ENCODE measurements at places on chromosomes 4 and X. TPM values are rescaled to one million over a fixed set of nuclear protein-coding genes. Genes with fewer than 3 reads are reported as not detected.
A peak's percentile ranks its signal among the peaks of the same experiment; 100 is the strongest.

RPGR gene
- 7.1 TPM for total RNA-seq

CT45A2 gene
- total RNA-seq: not detected

RRH gene
- 0.16 TPM for total RNA-seq

ZDHHC15 gene
- total RNA-seq: 0.20 TPM

ZNF630 gene
- total RNA-seq: 1.4 TPM

XAGE2 gene
- not detected for total RNA-seq

GRCh38 chr4:8048856-8049676 lies 109.4 kb upstream of the AFAP1 start:
- peak; percentile 50 for ATAC-seq

DNA sequence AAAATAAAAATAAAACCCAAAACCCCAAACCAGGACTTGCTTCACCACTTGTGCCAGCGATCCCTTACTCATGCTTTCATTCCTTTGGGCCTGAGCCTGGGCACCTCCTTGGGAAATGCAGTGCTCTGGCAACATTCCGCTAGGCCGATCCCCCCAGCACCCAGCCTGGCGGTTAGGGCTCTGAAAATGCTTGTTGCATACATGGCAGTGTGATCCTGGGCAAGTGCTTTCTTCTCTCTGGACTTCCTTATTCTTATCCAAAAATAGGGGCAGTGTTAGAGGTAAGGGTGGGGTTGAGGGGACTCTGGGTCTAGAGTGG lies 4.6 kb downstream of the ZNF185 start:
- no peak for ATAC-seq

DNA sequence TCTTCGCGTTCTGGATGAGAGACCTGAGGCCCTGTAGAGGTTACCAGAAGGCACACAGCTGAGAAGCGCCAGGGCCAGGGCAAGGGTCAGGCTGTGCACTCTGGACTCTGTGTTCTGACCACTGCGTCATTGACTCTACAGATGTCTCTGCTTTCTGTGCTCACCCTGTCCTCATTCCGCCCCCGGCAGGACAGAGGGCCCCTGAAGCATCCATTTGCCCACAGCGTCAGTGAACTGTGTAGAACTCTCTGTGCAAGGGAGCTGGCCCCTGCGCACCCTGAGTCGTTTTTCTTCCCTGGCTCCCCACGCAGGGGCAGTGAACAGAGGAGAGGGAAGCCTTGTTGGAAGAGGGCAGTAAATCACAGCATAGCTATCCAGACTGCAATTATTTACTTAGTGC lies 6.1 kb upstream of the WAS start:
- ATAC-seq: no peak

DNA sequence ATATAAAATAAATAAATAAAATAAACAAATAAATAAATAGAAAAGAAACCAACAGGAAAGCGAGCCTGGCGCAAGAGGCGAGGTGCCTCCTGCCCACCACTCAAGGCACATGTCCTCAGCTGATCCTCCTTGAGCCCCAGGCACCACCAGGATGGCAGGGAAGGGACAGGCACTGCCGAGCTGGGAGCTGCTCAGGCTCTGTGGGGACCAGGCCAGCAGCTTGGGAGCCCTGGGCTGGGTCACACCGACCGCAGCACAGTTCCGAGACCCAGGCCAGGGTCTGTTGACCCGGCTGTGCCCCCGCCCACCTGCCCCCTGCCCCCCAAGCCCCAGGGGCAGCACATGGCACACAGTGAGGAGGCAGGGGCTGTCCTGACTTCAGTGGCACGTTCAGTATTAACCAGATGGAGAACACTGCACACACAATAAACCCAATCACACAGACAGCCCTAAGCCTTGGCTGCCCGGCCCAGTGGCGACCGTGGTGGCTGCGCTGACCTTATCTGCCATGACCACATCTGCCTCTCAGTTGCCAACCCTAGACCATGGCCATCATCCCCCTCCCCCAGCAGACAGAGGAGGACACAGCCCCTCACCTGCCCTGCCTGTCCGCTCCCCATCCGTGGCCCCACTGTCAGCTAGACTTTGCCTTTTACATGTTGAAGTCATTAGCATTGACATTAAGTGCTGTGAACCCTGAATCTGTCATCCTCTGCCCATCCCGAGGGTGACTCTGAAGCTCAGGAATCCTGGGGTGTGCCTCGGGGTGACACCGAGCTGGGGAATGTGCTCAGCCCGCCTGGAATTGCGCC lies 2.9 kb upstream of the TREX2 start:
- no peak for ATAC-seq
